Gastrocnemius medialis (tissue), 4 donors: ENCODE measurements at places on chromosomes 5 and 9. TPM values are rescaled to one million over a fixed set of nuclear protein-coding genes. Genes with fewer than 3 reads are reported as not detected.
A peak's percentile ranks its signal among the peaks of the same experiment; 100 is the strongest.

GRCh38 chr5:1494780-1495524 lies 28.8 kb downstream of the LPCAT1 start:
- DNase-seq: no peak

GRCh38 chr5:10663489-10664179 lies 97.4 kb downstream of the DAP start:
- DNase-seq: no peak

- no peak for DNase-seq
Observed at GRCh38 chr9:6355728-6356127, 27.6 kb downstream of the TPD52L3 start.

GRCh38 chr9:33166231-33167083 lies 679 bp downstream of the B4GALT1 start:
- DNase-seq: peak; percentile 75

- DNase-seq: peak; percentile 3
Observed at GRCh38 chr5:111580956-111581355, 68.6 kb upstream of the STARD4 start.

- DNase-seq: no peak
Observed at GRCh38 chr9:89845862-89846261, 241.1 kb downstream of the GADD45G start.

DNA sequence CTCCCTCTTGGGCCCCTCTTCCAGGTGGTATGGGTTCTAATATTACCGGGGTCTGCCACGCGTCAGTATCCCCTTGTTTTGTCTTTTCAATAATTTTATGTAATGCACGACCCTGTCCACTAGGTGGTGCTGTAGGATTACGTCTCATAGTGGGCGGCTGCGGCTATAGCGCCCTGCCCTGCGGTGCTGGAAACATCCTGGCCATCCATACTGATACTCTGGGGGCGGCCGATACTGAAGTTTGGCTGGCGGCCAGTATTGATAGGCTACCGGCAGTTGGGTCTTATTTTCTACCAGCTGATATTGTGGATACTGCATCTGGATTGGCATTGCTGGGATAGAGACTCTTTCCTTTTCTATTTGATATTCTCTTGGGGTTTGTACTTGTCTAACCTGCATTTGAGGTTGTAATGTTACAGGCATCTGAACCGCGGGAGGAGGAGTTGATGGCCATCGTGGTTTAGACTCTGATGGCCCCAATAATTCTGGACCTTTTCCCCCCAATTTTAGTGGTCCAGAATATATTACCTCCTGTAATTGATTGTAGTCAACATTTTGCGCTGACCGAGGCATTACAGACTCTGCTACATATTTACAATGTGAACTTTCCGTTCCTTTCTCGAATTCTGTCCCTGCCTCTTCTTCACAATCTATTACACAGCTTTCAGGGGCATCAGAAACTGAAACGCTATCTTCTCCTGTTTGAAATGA lies 3.3 kb upstream of the TMEM141 start:
- peak; percentile 46 for DNase-seq

GRCh38 chr9:94865582-94866452 lies 139.3 kb downstream of the AOPEP start:
- DNase-seq: peak; percentile 61

DNA sequence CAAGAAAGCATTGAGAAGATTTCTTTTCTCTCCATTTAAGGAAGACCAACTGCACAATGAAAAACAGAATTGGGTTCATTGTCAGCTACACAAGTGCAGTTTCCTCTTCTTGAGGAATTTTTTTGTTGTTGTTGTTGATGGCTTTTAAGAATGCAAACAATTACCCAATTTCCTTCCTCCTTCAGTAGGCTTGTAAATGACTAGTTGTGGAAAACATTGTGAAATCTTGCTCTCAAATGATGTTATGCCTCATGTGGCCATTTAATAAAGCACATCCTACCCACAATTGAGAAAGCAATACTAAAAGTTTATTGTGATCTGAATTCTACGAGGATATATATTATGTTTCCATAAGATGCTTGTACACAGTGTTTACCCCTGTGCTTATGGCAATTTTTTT lies 171.6 kb downstream of the FAM174A start:
- no peak for DNase-seq

DNA sequence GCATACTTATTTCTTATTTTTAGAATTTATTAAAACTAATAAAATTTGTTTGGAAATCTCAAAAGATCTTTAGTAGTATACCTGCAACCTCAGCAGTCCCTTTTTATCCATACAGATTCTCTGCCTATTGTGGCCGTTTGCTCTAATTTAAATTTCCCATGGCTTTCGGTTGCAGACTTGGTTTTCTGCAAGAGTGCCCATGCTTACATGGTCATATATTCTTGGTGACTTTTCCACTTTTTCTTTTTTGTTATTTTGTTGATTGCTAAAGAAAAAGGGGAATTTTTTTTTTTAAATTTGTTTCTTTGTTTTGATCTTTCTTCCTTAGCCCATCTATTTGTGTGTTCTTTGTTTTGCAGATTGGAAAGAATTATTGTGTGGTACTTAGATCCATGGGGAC lies 20.6 kb downstream of the ZCCHC7 start:
- no peak for DNase-seq

DNA sequence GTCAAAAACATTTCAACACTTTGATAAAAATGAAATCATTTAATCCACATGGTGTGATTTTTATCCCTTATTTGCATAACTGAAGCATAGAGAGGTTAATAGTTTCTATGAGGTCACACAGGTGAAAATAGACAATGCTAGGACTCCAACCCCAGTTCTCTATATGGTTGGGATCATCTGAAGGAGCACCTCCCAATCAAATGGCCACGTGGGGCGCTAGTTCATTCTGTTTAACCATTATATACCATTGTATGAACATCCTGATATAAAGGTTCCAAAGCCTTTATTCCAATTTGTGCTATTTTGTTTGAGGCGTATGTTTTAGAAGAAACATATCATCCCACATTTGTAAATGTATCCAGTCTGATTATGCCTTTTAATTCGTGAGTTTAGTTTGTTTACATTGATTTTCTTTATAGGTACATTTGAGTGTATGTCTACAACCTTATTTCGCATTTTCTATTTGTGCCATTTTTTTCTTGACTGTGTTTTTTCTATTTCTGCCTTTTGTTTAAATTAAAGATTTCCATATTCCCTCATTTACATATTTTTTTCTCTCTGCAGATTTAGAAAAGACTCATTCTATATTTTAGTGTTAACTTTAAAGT lies 1092.0 kb downstream of the MAT2B start:
- no peak for DNase-seq

DNA sequence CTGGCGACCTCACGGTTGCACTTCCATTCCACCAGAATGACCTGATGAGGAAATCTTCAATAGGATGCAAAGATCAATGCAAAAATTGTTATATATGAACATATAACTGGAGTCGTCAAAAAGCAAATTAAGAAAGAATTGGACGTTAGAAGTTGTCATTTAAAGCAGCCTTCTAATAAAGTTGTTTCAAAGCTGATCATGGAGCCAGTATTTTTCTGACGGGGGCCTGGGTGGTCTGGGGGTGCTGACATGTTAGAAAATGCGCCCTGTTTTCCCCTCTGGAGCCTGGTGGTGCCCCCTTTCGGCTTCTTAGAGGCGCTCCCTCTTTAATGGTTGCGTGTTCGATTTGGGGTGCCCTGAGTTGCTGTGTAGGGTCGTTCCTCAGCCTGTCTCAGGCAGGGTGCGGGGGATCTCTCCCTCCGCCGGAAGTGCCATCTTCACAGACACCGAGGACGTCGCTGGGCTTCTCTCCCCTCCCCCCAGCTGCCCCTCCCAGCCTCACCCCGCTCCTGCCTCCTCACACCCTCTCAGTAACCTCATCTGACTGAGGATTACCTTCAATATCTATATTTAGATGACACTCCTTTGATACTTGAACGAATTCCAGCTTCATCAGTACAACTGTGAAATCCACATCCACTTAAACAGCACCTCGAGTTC lies 18.3 kb downstream of the PTGES2 start:
- DNase-seq: no peak

DNA sequence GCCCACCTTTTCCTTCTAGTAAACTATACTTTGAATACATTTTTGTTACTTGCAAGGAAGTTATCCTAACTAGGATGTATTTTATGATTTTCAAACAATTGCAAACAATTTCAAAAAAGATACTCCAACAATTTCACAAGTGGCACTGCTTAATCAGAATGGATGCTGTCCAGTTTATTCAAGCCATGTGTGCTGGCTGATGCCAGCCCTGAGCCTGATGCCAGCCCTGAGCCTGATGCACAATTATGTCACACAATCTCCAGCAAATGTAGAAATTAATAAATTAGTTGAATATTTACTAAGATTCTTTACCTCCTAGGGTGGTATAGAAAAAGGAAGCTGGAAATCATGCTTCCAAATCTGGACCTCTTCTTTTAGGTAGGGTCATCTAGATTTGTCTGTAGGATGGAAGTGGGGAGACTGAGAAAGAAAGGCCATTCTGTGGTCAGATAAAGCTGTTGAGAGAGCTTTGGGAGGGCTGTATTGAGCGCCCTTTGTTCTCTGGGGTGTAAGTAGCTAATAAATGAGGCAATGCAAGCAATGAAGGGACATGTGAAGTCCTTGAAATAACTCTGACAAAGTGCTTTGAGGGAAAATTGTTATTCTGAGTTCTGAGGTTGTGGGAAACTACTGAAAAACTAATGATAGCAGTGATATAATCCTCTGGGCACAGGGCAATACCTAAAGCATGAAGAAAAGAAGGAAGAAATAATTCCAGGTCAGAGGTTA lies 5.8 kb upstream of the C6 start:
- no peak for DNase-seq

GRCh38 chr9:34642679-34643078 lies 3.8 kb upstream of the GALT start:
- DNase-seq: no peak

GRCh38 chr9:133253268-133253667 lies 21.7 kb downstream of the ABO start:
- DNase-seq: no peak

DNA sequence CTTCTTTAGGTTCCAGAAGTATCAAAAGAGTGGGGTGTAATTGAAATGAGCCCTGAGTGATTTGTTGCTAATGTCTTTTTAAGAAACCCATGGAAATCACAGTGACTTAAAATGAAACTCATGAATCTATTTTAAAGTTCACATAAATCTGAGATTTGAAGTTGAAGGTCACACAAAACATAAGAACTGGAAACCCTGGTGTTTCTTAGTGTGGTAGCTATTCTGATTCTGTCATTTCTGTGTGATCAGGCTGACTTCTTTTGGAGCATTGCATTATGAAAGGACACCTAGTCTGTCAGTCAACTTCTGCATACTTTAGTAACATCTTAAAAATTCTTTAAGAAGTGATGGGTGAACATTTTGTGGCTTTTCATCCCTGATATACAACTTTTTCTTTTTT lies 448.8 kb downstream of the TLE4 start:
- DNase-seq: no peak

DNA sequence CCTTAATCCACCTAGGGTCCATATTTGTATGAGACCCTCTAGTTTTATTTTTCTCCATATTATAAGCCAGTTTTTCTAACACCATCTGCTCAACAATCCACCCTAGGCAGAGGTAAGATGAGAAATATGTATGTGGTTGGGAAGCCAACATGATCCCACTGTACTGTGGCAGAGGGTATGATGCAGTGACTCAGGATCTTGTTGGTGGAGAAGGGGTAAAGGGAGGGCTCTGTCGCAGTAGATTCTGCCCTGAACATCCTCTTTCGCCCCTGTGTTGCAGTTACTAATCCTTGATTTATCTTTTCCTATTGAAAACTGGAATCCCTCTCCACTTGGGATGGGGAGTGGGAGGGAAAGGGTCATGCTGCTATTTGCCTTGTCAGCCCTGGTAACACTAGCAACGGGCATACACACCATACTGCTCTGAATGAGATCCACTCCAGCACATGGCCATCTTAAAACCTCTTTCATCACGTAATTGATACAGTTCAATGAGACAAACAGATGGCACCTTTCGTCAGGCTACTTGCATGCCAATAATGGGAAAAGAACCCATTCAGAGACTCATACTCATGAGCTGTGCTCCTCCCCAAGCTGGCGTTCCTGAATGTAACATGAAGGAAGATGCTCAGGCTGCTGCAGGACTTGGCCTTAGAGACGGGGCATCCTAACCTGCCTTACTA lies 63.0 kb downstream of the ADAMTS12 start:
- no peak for DNase-seq

DNA sequence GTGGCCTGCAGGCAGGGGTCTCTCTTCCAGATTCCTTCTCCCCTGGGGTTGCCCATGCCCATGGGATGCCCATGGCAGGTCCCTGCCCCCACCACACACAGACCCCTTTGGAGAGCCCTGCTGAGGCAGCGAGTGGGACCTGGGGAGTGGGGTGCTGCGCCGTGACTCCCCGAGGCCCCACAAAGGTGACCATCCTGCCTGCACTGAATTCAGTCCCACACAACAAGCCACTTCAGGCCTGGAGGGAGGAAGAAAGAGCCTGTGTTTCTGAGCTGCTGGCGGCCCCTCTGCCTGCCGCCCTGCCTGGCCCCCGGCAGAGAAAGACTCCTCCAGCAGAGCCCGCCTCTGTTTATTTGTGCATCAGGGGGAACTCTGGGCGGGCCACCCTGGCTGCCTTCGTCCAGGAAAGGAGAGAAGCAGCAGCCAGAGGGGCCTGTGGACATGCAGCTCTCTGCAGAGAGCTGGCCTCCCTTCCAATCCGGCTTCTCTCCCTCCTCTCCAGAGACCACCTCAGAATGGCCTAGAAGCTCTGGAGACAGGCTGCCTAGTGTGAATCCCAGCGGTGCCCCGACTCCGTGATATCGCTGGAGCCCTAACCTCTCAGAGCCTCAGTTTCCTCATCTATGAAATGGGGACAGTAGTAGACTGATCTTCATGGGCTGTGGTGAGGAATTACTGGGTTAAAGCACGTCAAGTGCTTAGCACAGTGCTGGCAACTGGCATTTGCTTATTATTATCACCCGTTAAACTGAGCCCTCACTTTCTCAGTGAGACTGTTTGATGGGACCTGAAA lies 72.9 kb downstream of the COL27A1 start:
- DNase-seq: no peak

DNA sequence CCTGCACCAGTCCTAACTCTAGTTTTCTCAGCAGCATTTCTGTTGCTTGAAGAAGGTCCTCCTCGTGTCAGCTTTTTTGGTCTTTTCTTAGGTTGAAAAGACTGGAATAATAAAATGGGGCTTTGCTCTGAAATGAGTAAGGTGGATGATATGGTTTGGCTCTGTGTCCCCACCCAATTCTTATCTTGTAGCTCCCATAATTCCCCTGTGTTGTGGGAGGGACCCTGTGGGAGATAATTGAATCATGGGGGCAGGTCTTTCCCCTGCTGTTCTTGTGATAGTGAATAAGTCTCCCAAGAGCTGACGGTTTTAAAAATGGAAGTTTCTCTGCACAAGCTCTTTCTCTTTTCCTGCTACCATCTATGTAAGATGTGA lies 53.6 kb downstream of the LIX1 start:
- no peak for DNase-seq

GRCh38 chr5:128224336-128224735 lies 140.8 kb downstream of the SLC12A2 start:
- DNase-seq: no peak

- DNase-seq: no peak
Observed at GRCh38 chr5:27479859-27480258, 441.5 kb upstream of the CDH9 start.

The LVRN gene
- 0.72 TPM for total RNA-seq

The IL12B gene
- total RNA-seq: not detected

The CCNJL gene
- 0.15 TPM for total RNA-seq

The SH3TC2 gene
- 0.20 TPM for total RNA-seq

The ADCY2 gene
- total RNA-seq: 50.1 TPM

The SOHLH1 gene
- total RNA-seq: not detected

The JAK2 gene
- 11.3 TPM for total RNA-seq

The GDA gene
- total RNA-seq: 2.5 TPM

The FOXD4L5 gene
- not detected for total RNA-seq

The RUSC2 gene
- total RNA-seq: 68.8 TPM

The FST gene
- 2.1 TPM for total RNA-seq

The SMIM33 gene
- total RNA-seq: not detected

The PGM5 gene
- 24.8 TPM for total RNA-seq

The SYNPO gene
- total RNA-seq: 548 TPM
